Forelimb muscle (tissue), 1 donor: ENCODE measurements at places on chromosomes 13 and 19. TPM values are rescaled to one million over a fixed set of nuclear protein-coding genes. Genes with fewer than 3 reads are reported as not detected.

THSD1 gene
- polyA plus RNA-seq, result 18.4 TPM

GFY gene
- 0.09 TPM for polyA plus RNA-seq

POU2F2 gene
- 1.3 TPM for polyA plus RNA-seq

C19orf33 gene
- polyA plus RNA-seq, result not detected

DNA sequence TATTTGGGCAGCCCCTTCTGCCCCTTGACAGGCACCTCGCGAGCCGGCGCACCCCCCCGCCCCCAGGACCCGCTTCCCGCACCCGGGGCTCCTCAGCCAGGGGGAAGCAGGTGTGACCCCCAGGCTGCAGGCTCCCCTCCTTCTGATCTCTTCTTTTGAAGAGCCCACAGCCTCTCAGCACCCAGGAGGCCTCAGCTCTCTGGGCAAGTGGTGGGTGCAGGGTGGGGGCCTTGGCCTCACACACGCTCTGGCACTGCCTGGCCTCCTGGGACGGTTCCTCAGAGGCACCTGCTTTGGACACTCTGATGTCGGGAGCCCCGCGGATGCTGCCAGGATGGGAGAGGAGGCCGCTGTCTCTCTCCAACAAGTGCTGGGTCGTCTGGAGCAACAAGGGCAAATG, 1.5 kb upstream of the C13orf46 start:
- DNase-seq, result no peak

DNA sequence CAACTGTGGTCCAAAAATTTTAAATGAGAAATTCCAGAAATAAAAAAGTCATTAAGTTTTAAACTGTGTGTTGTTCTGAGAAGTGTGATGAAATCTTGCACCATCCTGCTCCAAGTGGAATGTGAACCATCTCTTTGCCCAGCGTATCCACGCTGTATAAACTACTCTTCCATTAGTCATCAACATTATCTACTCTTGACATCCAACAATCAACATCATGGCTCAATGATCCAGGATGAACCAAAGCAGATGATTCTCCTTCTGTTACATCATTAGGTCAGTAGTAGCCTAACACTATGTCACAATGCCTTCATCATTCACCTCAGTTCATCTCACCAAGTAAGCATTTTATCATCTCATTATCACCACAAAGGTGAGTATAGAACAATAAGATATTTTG, 55.3 kb downstream of the SUCLA2 start:
- no peak for DNase-seq

GRCh38 chr19:58544591-58545285, 874 bp downstream of the TRIM28 start:
- DNase-seq, result no peak

DNA sequence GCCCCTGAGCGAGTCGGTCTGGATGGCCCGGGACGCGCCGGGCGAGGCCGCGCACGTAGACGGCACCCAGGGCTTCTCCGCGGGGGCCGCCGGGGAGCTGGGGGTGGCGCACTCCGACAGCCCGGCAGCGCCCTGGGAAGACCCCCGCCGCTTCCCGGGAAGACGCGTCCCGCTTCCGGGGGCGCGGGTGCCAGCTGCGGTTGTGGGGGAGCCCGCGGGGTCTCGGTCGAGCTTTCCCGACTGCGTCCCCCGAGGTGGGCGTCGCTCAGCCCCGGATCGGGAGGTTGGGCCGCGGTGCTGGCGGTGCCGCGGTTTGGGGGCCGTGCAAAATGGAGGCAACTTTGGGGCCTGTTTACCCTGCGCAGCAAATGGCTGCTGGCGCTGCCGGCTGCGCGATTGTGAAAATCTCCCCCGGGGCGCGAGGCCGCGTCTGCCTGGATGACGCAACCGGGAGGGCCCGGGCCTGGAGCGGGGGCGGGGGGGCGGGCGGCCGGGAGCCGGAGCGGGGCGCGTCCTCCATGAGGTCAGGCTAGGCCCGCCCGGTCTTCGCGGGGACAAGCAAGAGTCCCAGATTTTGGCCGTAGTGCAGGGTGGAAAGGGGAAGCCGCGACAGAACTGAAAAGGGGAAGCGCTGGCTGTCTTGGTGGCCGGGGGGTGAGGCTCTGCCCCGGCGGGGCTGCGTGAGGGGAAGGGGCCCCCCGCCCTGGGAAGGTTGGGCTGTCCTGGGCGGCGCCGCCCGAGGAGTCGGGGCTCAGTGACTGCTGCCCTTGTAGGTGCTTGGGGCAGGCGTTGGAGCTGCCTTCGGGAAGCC, 11.3 kb downstream of the PEAK3 start:
- DNase-seq, result peak; percentile 55

- DNase-seq, result no peak
Measured at GRCh38 chr13:77325371-77325980, 1.4 kb downstream of the MYCBP2 start.
